Amniotic stem cell (primary cell): ENCODE measurements at places on chromosomes 16 and 17.

GRCh38 chr17:28888832-28889231 is 8.7 kb downstream of the FLOT2 start:
- DNase-seq: no peak

GRCh38 chr17:57984936-57985674 is 2.9 kb downstream of the VEZF1 start:
- no peak for DNase-seq

DNA sequence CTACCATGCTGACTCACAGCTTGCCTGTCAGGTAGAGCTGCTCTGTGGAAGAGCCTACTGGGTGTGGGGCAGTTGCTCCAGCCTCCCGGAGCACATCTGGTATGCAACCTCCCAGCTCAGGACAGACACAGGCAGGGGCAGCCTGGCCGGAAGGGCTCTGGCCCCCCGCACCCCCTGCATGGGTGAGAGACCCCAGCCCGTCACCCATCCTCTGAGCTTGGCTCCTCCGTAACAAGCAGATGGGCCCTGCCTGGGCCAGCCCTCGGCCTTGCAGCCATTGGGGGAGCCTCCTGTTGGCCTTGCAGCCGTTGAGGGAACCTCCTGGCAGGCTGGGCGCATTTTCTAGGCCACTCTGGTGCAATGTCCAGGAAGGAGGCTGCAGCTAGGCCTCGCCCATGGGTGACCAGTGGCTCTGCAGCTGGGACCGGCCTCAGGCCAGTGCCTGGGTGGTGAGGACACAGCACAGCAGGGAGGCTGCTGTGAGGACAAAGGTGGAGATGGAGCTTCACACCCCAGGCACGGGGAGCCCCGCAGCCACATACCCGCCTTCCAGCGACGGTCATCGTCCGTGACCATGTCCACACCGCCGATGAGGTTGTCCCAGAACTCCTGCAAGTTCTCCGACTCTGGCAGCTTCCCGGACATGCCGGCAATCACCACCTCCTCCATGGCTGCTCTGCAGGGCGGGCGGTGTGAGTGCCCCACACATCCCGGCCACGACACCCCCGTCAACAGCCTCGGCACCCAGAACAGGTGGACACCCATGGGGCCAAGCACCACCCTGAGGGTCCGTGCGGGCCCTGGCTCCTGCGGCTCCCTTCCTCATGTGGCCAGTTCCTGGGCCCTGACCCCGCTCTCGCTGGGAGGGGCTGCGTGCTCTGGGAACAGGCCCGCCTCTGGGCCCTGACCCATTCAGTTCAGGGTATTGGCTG is 2.0 kb downstream of the FASN start:
- DNase-seq: no peak

- DNase-seq: no peak
These were observed 110.1 kb downstream of the IRX3 start for GRCh38 chr16:54176376-54176901.

- no peak for DNase-seq
These were observed 57.2 kb upstream of the CIBAR2 start for GRCh38 chr16:85169333-85170065.

- no peak for DNase-seq
These were observed 62.2 kb downstream of the NXN start for GRCh38 chr17:917391-917811.

DNA sequence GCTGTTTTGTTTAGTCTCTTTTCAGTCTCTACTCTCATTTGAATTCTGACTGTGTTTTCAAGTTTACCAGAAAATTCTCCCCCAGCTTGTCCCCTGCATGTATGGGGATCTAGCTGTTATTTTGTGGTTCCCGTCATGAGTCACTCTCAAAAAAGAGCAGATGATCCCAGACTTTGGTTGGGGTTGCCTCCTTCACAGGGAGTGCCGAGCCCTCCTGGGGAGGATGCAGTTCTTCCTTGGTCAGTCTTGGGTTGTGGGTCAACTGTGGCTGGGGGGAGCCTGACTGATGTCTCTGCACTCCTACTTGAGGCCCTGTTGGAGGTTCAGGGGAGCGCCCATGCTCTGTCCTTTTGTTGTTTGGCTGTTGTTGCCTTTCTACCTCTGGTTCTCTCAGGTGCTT is 37.7 kb downstream of the EPN2 start:
- no peak for DNase-seq

GRCh38 chr16:1100084-1100800 is 4.2 kb upstream of the C1QTNF8 start:
- no peak for DNase-seq

- no peak for DNase-seq
These were observed 313.8 kb downstream of the C16orf95 start for GRCh38 chr16:87003414-87003755.

GRCh38 chr17:63928966-63929695 is 3.0 kb downstream of the CD79B start:
- DNase-seq: no peak

- DNase-seq: no peak
These were observed 18.5 kb downstream of the ANKRD40 start for GRCh38 chr17:50689251-50689650.

- peak; percentile 17 for DNase-seq
These were observed 975 bp downstream of the CHD9 start for GRCh38 chr16:53055541-53056391.

GRCh38 chr16:13503960-13504635 is 415.9 kb upstream of the ERCC4 start:
- no peak for DNase-seq

DNA sequence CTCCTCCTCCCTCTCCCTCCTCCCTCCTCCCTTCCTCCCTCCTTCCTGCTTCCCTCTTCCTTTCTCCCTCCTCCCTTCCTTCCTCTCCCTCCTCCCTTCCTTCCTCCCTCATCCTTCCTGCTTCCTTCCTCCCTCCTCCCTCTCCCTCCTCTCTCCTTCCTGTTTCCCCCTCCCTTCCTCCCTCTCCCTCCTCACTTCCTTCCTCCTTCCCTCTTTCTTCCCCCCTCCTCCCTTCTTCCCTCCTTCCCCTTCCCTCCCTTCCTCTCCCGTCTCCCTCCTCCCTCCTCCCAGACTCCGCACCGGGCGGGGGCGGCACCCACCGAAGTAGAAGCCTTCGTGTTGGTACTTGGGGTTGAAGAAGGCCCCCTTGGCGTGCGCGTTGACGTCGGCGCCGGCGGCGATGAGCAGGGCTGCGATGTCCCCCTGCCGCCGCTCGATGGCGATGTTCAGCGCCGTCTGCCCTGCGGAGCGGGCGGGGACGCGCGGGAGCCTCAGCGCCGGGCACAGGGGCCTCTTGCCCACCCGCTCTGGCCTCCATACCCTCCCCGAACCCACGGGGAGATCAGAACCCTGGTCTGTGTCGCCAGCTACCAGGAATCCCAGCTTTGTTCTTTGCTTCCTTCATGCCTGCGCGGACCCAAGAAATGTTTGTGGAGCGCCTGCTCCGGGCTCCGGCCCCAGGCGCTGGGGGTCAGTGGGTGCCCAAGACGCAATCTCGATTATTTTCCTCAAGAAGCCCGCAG is 22.2 kb downstream of the TRPV3 start:
- peak; percentile 0 for DNase-seq

GRCh38 chr17:50514388-50514787 is 6.1 kb downstream of the MYCBPAP start:
- no peak for DNase-seq

DNA sequence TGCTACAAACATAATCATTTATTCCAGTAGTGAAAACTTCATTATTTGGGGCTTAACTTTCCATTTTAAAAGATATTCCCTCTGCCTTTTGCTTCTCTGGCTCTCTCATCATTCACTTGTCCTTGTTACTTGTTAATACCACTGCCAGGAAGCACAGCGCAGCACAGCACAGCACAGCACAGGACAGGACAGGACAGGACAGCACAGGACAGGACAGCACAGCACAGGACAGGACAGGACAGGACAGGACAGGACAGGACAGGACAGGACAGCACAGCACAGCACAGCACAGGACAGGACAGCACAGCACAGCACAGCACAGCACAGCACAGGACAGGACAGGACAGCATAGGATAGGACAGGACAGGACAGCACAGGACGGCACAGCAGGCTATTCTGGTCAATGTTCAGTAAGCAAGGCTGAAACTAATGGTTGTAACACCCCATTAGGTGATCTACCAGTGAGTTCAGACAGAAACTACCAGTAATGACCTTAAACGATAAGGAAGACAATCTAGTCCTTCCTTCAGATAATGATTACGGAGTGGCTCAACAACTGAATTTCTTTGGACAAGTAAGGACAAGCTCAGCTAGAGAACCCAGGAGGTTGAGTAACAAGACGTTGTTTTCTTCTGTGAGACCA is 31.9 kb downstream of the COG1 start:
- no peak for DNase-seq

- DNase-seq: no peak
These were observed 3.5 kb downstream of the G6PC1 start for GRCh38 chr17:42904110-42904469.

DNA sequence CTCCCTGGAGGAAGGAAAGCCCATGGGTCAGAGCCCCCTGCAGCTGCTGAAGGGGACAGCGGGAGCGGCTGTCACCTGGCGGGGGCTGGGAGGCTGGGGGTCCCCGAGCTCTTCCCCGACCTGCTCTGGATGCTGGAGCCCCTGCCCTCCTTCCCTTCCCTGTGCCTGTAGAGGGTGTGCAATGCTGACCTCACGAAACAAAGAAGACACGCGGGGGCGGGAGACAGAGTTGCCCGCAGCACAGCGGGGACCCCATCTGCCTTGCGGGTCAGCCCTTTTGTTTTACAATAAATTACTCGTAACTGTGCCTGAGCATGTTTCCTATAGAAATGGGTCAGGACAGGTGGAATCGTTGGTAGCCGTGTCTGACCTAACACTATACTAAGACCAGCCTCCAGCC is 6.3 kb downstream of the SECTM1 start:
- DNase-seq: no peak

DNA sequence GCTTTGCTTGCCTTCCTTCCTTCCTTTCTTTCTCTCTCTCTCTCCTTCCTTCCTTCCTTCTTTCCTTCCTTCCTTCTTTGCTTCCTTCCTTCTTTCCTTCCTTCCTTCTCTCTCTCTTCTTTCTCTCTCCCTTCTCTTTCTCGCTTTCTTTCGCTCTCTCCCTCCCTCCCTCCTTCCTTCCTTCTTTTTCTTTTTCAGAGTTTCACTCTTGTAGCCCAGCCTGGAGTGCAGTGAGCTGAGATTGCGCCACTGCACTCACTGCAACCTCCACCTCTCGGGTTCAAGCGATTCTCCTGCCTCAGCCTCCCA is 17.9 kb downstream of the FOXJ1 start:
- DNase-seq: no peak

DNA sequence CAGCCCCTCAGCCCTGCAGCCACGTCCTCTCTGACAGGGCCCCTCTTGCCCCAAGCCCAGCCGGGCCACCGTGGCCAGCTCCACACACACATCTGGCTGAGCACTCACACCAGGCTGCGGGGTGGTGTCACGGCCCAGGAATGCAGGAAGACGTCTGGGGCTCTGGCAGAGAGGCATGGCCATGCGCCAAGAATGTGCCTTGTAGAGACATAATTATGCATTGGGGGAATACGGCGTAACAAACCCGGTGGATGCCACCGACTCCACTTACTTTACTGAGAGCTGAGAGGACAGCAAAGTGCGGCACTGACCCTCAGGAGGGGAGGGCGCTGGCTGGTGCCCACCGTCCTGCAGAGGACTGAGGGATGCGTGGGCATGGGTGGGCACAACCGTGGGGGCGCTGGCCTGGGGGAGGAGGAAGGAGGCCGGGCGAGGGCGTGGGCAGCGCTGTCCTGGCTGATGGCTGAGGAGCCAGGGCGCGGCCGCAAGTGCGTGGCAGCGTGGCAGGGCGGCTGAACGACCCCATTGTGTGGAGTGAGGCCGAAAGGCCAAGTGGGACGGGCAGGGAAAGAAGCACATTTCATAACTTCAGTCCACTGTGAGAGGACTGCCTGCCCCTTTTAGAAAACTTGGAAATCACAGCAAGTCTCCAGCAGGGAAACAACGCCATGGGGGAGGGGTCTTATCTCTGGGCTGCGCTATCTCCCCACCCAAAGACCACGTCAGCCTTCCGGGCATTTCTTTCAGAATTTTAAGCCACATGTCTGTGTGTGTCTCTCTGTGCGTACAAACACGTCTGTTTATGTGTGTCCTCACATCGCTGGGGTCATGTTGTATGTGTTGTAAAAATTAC is 30.6 kb downstream of the METRNL start:
- peak; percentile 79 for DNase-seq

- DNase-seq: no peak
These were observed 1.3 kb upstream of the SLC6A4 start for GRCh38 chr17:30236766-30237165.

DNA sequence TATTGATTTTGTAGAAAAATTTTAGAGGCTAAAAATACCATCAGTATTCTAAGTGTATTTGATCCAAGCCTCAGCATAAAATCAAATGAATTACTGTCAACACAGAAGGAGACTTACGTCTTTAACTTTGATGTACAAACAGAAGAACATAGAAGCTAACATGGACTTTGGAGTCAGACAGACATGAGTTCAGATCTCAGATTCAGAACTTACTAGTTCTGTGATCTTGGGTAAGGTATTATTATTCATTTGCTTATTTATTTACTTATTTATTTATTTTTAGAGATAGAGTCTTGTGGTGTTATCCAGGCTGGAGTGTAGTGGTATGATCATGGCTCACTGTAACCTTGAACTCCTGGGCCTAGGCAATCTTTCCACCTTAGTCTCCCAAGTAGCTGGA is 4.0 kb upstream of the SLFN12L start:
- no peak for DNase-seq

- DNase-seq: peak; percentile 7
These were observed 93.3 kb downstream of the MYO1D start for GRCh38 chr17:32783602-32784001.

DNA sequence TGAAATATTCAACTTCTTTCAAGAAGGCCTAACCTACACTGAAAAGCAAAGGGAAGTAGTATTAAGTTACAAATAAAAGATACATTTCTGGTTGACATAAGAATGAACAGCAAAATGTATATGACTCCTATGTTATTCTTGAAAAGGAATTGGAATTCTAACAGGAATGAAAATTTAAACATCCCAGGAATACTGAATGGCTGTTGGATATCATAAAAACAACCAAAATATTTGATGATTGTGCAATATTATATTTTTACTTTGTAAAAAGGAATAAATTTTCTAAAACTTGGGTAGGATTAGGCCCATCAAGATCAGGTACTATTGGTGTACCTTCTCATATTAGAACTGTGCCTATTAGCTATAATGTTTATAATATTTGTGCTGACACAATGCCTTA is 50.0 kb downstream of the CYB5B start:
- DNase-seq: no peak

DNA sequence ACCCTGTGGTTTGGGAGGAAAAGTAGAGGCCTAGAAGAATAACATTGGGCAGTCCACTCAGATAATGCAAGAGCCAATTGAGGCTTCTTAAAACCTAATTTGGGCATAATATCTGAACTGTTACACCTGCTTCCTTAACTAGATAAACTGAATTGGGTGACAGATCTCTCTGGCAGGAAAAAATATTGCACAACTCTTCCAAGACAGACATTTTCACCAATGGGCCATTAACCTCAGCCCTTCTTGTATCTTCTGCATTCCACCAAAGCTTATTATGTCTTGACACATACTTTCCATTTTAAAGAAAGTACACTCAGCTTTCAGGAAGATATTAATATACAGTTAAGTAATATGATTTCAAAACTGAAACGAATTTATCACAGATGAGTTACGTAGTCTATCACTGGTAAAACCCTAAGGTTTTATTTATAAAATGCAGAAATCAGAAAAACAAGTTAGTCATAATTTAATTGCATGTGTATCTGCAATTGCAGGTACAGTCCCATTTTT is 79.9 kb upstream of the MON1B start:
- no peak for DNase-seq

- no peak for DNase-seq
These were observed at the start of gene WNT3 for GRCh38 chr17:46818316-46818928. Gene WNT3, minus strand, starts transcription at chr17:46818692. Its CDS starts 95 bp downstream, at chr17:46818597.

- no peak for DNase-seq
These were observed 157.2 kb downstream of the TMEM132E start for GRCh38 chr17:34736611-34737010.
